ENCODE measurements at places on chromosomes 16 and 17.

GRCh38 chr16:84689111-84689510, 10.7 kb upstream of the USP10 start:
- no peak for DNase-seq

GRCh38 chr16:85988723-85989313, 89.9 kb downstream of the IRF8 start:
- DNase-seq = no peak

GRCh38 chr16:87344931-87345631, 27.9 kb upstream of the C16orf95 start:
- DNase-seq = no peak

DNA sequence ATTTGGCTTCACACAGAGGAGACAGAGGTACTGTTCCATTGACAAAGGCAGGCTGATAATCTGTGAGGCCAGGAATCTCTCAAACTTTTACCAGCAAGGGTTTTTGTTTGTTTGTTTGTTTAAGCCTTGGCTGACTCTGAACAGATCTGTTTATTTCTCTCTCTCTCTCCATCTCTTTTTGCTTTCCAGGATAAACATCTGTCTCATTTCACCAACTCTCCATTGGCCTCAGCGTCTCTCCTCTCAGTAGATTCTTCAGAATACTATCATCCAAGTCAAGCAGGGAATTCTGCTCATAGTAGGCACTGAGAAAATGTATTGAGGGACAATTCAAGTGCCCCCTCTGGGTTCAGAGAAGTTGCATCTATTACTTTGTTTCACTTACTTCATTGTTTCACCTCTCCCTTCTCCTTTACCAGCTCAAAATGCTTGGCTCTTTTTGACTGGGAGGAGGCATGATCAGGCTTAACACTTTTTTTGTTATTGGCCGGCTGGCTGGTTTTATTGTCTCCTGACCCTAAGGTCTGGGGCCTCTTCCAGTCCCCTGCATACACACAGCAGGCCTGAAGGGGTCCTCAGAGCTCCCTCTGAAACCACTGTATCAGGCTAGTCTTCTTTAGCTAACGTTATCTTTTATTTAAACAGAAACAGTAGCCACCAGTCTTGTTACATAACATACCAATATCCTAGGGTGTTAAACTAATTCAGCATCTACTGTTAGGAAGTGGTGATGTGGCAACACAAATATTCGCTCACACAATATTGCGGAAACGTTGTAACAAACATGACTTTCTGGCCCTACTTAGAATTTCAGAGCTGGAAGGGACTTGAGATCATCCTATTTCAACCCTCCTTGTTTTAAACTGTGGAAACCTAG, 2.0 kb upstream of the YPEL2 start:
- no peak for DNase-seq

GRCh38 chr17:80099291-80100034, 1.9 kb upstream of the GAA start:
- DNase-seq = no peak

DNA sequence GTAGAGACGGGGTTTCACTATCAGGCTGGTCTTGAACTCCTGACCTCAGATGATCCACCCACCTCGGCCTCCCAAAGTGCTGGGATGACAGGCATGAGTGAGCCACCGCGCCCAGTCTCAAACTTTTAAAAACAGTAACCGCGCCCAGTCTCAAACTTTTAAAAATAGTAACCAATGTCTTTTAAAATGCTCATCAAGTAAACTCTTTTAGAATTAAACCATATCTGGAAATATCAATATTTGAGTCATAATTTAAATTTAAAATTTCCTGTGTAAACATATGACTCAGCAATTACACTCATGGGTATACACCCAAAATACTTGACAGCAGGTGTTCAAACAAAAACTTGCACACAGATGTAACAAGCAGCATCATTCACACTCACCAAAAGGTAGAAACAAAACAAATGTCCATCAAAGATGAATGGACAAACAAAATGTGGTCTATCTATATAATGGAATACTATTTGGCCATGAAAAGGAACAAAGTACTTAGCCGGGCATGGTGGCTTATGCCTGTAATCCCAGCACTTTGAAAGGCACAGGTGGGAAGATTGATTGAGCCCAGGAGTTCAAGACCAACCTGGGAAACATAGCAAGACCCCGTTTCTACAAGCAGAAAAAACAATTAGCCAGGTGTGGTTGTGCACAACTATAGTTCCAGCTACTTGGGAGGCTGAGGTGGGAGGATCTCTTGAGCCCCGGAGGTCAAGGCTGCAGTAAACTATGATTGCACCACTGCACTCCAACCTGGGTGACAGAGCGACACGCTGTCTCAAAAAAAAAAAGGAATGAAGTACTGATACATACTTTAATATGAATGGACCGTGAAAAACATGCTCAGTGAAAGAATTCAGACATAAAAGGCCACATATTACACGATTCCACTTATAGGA, 20.2 kb downstream of the ENPP7 start:
- no peak for DNase-seq

DNA sequence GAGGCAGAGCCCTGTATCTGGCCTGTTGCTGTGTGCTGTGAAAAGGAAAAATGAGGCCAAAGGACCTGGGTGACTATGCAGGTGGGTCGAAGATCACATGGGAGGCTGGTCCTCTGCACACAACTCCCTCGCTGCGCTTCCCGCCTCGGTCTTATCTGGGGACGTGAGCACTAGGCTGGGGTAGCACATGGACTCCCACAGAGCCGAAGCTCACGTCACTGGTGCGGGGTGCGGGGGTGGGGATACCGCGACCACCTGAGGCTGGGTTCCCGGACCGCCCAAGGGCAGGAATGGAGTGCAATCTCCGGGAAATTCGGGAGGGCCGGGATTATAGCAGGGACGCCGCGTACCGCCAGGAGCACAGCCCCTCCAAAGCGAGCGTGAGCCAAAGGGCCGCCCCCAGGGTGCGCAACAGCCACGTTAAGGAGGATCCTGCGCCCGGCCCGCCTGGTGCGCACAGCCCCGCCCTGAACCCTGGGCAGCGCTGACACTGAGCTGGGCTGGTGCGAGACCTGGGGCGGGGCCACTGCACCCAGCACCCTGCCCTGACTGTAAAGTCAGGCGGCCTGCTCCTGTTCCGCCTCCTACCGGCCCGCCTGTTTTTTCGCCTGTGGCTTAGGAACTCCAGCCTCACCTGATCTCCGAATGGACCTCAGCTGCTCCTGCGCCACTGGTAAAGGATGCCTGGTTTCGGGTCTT, 4.8 kb downstream of the MT1A start:
- no peak for DNase-seq

DNA sequence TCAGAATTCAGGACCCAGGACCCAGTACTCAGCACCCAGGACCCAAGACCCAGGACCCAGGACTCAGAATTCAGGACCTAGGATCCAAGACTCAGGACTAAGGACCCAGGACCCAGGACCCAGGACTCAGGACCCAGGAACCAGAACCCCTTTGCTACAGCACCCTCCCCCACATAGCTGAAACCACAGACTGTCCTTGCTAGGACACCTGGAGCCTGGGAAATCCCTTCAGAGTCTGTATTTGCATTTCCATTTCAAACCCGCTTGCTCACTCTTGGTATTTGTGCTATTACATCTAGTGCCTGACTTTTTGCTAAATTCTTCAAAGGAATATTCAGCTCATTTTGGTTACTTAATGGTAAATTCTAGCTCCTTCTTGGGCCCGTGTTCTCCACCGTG, 275.8 kb upstream of the MAF start:
- no peak for DNase-seq

DNA sequence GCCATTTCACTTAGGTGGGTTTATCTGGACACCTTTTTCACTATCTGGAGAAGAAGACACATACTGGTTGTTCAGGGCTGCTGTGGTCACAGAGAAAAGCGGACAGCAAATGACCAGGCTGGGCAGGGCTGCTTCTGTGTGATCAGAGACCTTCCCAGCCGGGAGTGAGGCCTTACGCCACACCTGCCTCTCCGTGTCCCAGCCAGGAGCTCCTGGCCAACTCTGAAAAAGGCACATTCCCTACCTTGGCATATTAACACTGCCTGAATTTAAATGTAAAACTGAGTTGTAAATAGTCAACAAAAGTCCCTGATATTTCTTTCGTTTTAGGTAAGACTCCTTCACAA, 9.1 kb upstream of the SOST start:
- no peak for DNase-seq

DNA sequence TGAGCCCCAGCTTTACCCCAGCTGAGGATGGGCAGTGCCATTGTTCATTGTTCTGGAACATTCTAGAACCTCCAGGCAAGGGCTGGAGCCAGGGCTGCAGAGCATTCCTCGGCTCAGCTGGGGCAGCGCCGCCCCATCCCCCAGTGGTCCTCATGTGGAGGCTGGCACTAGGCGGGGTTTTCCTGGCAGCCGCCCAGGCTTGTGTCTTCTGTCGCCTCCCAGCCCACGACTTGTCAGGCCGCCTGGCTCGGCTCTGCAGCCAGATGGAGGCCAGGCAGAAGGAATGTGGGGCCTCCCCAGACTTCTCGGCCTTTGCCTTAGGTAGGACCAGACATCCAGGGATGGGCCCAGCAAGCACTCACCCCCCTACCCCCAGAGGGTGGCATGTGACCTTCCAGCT, at the start of gene TMEM95:
TMEM95 (plus strand) TSS at position 104 of the 400 bp plus-strand sequence; CDS start at position 153, 49 bp downstream.
- DNase-seq = no peak

DNA sequence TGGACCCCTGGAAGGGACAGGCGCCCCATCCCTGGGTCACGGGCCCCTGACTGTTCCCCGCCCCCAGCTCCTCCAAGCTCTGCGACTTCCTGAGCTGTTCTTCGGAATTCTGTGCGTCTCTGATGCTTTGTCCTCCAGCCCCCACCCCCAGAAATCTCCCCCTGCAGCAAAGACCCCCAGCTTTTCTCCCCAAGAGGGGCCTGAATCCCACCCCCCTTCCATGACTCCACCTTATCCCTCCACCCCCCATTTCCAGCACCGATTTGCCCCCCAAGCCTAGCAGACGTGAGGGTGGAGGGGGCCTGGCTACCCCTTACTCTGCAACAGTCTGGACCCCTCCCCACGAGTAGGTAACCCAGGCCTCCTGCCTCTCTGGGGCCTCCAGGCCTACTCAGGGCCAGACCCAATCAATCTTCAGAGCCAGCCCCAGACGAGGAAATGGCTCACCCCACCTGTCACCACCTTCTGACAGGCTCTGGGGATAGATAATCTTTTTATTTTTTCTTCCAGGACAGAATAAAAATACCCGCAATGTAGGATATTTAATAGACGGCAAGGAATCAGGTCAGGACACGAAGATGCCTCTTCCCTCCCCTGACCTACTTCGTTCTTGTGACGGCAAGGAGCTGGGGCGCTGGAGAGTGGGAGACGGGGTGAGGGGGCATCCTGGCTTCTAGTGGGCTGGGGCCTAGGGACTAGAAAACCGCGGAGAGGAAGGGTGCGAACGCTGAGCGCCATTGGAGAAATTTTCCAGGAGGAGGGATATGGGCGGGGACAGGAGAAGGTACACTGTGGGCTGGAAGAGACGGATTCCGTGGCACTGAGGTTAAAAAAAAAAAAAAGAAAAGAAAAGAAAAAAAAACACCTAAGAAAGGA, 744 bp upstream of the PLXDC1 start:
- DNase-seq = no peak

DNA sequence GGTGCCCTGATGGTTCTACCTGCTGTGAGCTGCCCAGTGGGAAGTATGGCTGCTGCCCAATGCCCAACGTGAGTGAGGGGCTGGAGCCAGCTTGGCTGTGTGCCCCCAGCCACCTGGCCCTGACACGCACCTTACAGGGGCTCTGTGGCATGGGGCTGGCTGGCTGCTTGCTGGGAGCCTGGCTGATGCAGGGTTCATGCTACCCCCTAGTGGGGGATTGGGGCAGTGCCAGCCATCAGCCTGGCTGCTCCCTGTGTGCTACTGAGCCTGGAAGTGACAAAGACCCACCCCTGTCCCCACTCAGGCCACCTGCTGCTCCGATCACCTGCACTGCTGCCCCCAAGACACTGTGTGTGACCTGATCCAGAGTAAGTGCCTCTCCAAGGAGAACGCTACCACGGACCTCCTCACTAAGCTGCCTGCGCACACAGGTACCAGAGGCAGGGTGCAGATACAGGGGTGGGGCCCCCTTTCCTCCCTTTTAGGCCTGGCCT, 5.7 kb downstream of the GRN start:
- no peak for DNase-seq

GRCh38 chr17:70343114-70343513, 173.8 kb downstream of the KCNJ2 start:
- no peak for DNase-seq

GRCh38 chr17:18946536-18946935, 5.4 kb upstream of the SLC5A10 start:
- DNase-seq = no peak

DNA sequence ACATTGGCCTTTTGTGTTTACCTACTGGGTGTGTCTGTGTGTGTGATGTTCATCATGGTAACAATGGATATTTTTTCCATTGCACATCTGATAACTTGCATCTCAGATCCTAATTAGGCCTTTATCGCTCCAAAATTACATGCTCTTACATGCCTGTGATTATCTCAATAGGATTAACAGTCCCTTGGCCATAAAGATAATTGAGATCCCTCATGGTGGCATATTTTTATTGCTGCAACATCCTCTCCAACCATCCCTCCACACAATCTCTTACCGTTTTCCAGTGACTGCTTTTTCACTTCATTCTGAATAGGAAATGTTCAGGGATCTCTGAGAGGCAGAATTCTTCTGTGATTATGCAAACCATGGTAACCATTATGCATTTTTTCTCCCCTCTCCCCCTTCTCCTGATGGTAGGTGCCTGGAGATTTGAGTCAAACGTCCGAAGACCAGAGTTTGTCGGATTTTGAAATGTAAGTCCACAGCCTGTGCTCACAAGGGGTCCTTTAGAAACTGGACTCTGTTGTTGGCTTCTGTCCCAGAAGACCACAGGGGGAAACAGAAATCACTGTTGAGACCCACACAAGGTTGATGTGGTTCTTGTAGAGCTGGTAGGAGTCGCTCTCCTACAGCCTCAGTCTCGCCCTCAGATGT, 405.5 kb downstream of the CPPED1 start:
- DNase-seq = no peak

DNA sequence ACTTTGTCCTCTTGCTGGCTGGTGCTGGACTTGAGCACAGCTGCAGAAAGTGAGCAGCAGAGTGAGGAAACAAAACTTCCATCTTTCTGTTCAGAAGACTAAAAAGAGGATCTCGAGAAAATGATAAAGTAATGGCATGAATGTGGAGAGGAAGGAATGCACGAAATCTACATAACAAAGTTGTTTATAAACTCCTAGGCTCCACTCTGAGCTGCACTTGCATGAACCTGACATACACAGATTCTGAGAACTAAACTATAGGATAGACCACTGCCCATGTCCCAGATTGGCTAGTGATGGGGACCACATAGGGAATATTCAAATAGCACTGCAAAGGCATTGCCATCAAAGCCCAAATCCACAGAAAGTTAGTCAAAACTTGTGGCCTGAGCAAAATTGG, 121.1 kb upstream of the MON1B start:
- no peak for DNase-seq

GRCh38 chr17:56085576-56086267, 67.6 kb upstream of the ANKFN1 start:
- no peak for DNase-seq

GRCh38 chr17:6126768-6127167, 56.6 kb downstream of the WSCD1 start:
- no peak for DNase-seq

- DNase-seq = no peak
Measured at GRCh38 chr17:77465358-77466041, 324.7 kb downstream of the SEC14L1 start.
